Mesenteric fat pad (tissue), 1 donor: ENCODE measurements at places on chromosomes 1 and 21. TPM values are rescaled to one million over a fixed set of nuclear protein-coding genes. Genes with fewer than 3 reads are reported as not detected.

POMGNT1 gene
- 53.1 TPM for total RNA-seq

DNA sequence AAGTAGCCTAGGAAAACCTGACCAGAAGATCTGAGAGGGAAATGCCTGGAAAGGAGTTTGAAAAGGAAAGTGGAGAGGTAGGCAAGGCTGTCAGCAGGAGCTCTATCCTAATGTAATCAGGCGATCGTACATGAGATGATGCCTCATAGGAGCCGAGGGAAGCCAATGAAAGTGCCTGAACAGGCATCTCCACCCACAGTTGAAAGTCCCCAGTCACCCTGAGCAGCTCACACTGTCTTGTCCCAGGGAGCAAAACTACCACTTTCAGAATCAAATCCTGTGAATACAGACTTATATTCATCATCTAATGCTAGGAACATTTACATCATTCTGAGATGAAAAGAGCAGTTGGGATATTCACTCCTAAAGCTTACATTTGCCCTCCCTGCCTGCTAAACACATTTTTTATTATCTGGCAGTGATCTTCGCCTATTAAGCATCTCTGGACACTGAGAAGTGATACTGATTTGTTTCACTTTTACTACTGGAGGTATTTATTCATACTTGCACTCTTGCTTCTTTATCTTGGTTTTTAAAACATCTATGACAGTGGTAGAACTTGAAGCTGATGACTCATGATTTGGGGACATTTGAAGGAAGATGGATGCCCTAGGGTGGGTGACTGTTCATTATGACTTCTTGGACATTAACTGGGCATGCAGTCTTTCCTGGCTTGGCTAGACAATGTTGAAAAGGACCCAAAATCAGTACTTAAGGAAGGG is 221.6 kb downstream of the SEC16B start:
- no peak for DNase-seq

DNA sequence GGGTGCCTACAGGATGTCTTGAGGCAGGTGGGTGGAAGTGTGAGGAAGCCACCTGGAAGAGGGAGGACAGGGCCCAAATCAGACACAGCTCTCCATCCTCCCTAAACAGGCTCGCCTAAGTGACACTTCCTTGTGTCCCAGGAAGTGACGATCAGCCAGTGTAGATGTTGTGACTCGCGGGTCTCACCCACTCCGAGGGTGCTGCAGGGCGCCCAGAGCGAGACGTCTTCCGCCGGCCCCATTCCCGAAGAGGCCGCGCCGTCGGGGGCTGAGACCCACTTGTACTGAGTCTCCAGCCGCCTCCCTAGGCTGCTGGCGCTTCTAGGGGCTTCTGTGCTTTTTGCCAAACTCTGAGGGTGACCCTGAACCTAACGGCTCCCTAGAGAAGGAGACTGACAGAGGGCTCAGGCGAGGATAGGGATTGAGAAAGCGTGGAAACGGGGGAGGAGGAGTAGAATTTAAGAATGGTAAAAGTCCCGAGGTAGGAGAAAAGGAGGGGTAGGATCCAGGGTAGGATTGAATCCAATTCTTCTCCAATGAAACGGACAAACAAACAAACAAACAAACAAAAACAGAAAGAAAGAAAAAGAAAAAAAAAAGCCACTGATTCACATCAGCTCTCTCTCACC is 543 bp upstream of the MARK1 start:
- DNase-seq: no peak

KCNA2 gene
- 1.5 TPM for total RNA-seq

KCNA3 gene
- 0.90 TPM for total RNA-seq
